ENCODE measurements at places on chromosomes 2 and 18. TPM values are rescaled to one million over a fixed set of nuclear protein-coding genes. Genes with fewer than 3 reads are reported as not detected.

The DIPK1C gene
- total RNA-seq, result not detected

The FAM237A gene
- total RNA-seq, result not detected

The UGT1A8 gene
- total RNA-seq, result not detected

The COBLL1 gene
- 6.6 TPM for total RNA-seq

The SGPP2 gene
- total RNA-seq, result 4.5 TPM

The SERPINB13 gene
- total RNA-seq, result not detected

The TTN gene
- total RNA-seq, result 26.4 TPM

The SERPINB3 gene
- total RNA-seq, result not detected

DNA sequence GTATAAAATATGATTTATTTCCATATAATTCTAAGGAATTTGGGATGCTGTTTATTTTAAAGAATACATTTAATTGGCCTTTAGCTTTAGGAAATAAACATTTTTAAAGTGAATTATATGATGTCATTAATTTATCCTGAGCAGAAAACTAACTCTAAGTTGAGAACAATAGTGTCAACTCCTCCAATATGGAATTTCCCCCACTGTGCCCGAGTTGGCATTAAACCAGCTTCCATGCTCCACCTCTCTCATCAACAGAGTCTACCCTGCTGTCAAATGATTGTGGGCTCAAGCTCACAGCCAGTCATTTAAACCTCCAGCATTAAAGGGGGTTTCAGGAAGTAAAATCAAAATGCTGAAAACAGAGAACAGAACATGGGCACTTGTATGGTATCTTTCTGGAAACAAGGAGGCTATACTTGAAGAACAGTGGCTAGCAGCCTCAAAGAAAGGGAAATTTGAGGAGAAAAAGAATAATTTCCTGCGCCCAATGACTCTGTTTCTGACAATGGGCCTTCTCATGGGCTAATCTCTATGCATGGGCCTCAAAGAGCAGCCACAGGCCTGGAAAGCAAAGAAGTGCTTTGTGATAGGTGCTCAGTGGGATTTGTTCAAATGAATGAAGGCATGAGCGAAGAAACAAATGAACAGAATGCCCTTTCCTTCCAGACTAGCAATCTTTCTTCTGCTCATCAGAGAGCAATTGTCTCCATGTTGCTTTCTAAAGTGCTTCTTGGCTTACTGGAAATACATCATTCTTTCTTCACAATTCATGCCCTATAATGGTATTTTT lies 252.8 kb downstream of the MTX2 start:
- DNase-seq, result no peak

GRCh38 chr2:210919128-210919527 lies 362.7 kb downstream of the CPS1 start:
- no peak for DNase-seq

GRCh38 chr2:46328291-46328690 lies 31.1 kb downstream of the EPAS1 start:
- DNase-seq, result no peak

GRCh38 chr18:21960189-21960588 lies 209.2 kb upstream of the GATA6 start:
- DNase-seq, result no peak

DNA sequence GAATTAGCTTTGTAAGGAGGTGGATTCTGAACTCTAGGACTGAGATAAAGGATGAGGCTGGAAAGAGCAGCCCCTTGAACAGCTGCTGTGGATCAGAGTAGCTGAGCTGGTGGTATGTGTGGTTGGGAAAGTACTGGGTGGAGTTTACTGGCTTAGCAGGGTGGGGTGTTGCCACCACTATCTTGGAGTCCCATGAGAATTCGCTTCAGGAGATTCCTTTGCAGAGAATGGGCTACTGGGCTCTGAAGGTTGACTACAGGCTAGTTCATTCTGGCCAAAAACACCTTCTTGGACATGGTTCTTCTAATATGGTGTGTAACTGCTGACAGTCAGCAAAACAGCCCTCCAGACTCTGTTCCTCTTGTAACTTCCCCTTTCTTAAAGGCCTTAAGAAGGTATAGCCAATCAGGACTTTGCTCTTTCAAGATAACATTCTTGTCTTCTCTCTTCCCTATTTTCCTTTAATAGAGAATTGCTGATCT lies 52.7 kb downstream of the TET3 start:
- no peak for DNase-seq

- no peak for DNase-seq
Observed at GRCh38 chr2:127434515-127434914, 16.3 kb downstream of the PROC start.

DNA sequence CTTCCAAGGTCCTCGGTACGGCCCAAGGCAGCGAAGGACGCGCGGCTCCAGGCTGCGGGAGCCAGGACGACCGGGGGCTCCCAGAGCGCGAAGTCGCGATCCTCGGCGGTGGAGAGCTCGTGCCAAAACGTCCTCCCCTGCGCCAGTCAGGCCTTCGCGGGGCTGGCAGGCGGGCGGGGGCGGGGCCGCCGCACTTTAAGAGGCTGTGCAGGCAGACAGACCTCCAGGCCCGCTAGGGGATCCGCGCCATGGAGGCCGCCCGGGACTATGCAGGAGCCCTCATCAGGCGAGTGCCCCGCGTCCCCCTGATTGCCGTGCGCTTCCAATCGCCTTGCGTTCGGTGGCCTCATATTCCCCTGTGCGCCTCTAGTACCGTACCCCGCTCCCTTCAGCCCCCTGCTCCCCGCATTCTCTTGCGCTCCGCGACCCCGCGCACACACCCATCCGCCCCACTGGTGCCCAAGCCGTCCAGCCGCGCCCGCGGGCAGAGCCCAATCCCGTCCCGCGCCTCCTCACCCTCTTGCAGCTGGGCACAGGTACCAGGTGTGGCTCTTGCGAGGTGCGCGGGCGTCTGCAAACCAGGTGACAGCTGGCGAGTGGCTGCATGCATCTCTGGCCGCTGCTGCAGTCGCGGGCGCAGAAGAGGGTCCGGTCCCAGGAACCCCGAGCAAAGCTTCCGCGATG lies at the start of gene CIDEA:
TSS of gene CIDEA (plus strand) at position 226 of the 684 bp plus-strand sequence. CDS start at position 249, 23 bp downstream.
- DNase-seq, result no peak

- no peak for DNase-seq
Observed at GRCh38 chr2:145569108-145569507, 1049.2 kb upstream of the ZEB2 start.

DNA sequence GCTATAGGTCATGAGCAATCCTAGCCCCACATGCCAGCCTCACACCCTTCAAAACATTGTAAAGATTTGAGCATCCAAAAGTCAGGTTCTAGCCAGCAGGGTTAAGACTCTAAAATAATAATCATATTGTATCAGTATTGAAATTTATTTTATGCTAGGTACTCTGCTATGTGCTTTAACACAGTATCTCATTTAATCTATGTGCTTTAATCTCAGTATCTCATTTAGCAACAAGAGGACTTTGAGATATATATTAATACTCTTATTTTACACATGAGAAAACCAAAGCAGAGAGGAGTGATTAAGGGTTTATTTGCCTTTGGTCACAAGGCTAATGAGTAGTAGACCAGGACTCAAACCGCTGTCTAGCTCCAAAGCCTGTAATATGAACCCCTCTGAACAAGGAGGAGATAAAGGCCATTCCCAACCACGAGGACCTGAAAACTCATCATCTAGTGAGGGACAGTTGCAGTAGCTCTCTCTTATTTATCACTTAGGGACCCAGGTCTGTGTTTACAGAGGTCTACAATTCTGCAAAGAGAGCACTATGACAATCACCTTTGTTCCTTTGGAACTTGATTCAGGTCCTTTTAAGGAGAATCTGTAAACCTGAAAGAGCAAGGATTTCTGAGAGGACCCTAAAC lies 116.5 kb upstream of the SERTAD2 start:
- DNase-seq, result no peak

- DNase-seq, result no peak
Observed at GRCh38 chr2:138012082-138012481, 47.8 kb downstream of the HNMT start.

DNA sequence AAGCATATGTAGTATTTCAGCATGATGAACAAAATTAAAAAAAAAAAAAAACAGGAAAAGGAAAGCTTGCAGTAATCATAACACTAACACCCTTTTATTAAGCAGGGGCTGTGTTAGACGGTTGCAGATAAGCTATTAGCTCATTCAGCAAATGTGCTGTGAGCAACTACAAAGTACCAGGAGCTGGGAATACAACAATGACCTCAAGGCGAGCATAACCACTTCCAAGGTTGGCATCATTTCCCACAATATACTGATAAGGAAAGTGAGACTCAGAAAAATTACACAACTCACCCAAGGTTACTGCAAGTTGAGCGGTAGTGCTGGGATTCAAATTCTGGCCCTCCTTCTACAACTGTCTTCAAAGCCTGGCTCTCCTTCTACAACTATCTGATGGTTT lies 38.2 kb upstream of the ACTR3 start:
- DNase-seq, result no peak

- DNase-seq, result no peak
Observed at GRCh38 chr2:142030735-142031134, 100.1 kb downstream of the LRP1B start.

DNA sequence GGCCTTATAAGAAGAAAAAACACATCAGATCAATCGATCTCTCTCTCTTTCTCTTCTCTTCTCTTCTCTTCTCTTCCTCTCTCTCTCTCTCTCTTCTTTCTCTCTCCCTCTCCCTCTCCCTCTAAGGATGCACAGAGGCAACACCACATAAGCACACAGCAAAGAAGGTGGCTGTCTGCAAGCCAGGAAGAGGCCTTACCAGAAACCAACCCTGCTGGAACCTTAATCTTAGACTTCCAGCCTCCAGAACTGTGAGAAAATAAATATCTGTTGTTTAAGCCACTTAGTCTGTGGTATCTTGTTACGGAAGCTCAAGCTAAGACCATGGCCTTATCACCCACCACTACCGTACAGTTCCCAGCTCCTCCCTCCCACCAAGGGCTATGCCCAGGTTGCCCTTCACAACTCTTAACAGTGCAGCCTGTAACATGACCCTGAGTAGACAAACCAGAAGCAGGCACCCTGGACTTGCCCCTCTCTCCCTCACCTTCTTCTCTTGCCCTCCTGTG lies 25.2 kb upstream of the TMEM237 start:
- no peak for DNase-seq

DNA sequence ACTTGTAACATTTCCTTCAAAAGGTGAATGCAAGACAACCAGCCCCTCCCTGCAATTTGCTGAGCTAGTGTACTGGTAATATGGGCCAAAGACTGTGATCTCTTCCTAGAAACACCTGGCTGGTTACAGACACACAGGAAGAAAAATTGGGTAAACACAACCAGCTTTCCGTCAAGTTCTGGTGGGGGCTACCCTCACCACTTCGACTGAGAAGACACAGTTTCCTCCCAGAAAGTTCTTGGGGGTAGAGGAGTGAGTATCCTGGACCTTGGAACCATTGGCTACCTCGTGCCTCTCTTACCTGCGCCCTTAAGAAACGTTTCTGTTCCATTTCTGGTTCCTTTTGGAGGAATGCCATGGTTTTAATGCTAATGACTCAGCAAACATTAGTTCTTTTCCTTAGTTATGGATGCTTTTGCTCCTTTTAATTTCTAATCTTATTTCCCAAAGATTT lies 120.9 kb upstream of the DLX2 start:
- no peak for DNase-seq

DNA sequence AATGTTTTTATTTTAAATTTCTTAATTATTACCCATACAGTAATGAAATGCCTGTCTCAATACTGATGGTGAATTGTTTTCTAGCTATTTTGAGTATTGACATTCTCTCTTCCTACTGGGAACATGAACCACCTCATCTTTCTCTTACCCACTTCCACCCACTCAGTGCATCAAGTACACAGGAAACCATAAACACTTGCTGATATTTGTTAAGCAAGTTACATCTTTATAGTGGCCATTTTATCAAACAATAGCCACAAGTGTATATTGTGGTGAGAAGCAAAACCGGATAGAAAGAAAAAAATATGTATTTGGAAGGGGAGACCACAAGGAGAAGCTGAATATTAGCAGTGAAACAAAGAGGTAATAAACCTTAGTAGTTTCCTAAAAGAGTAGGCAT lies 368.1 kb upstream of the HNRNPA3 start:
- no peak for DNase-seq

- DNase-seq, result no peak
Observed at GRCh38 chr2:101793277-101793969, 95.9 kb downstream of the MAP4K4 start.

DNA sequence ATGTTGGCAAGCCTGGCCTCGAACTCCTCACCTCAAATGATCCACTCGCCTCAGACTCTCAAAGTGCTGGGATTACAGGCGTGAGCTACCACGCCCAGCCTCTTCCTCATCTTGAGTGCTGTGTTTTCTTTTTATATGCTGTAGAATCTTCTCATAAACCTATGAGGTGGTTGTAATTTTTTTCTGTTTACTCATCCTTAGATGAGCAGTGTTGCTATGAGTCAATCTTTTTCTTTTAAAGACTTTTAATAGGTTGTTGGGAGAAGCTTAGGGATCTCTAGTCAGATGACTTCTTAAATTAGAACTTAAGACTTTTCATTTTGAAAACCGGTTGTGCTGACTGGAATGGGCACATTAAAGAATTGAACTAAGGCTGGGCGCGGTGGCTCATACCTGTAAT lies 8.7 kb upstream of the AAK1 start:
- DNase-seq, result no peak
